ENCODE measurements at places on chromosomes 16 and 17. TPM values are rescaled to one million over a fixed set of nuclear protein-coding genes. Genes with fewer than 3 reads are reported as not detected.

TENT4B gene
- 20.1 TPM for polyA plus RNA-seq

CCL5 gene
- 2.1 TPM for polyA plus RNA-seq

PIRT gene
- polyA plus RNA-seq, result not detected

ABCC6 gene
- polyA plus RNA-seq, result 17.8 TPM

ZG16 gene
- not detected for polyA plus RNA-seq

CDC42EP4 gene
- 50.0 TPM for polyA plus RNA-seq

GJC1 gene
- polyA plus RNA-seq, result 20.4 TPM

All from right renal pelvis (tissue), 4 donors.